ENCODE measurements at places on chromosomes 5 and 9.

GRCh38 chr5:65121880-65122436 lies 353.2 kb downstream of the CWC27 start:
- DNase-seq = no peak

- DNase-seq = no peak
Observed at GRCh38 chr9:104743376-104743985, 4.0 kb upstream of the NIPSNAP3A start.

DNA sequence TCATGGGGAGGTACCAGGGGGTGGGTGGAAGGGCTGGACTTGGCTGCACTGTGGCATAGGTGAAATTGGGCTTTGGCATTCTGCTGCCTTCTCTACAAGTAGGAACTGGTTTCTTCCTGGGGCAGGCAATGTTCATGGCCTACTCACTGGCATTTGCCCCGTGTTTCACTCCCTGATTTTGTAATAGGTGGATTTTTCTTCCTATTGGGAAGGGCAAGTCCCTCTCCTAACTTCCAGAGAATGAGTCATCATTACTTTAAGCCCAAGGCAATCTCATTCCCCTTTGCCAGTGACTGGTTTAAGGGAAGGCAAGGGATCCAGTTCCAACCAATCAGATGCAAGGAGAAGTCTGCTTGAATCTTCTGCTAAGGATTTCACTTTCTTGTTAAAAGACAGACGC lies 67.9 kb upstream of the ANKRD55 start:
- no peak for DNase-seq

DNA sequence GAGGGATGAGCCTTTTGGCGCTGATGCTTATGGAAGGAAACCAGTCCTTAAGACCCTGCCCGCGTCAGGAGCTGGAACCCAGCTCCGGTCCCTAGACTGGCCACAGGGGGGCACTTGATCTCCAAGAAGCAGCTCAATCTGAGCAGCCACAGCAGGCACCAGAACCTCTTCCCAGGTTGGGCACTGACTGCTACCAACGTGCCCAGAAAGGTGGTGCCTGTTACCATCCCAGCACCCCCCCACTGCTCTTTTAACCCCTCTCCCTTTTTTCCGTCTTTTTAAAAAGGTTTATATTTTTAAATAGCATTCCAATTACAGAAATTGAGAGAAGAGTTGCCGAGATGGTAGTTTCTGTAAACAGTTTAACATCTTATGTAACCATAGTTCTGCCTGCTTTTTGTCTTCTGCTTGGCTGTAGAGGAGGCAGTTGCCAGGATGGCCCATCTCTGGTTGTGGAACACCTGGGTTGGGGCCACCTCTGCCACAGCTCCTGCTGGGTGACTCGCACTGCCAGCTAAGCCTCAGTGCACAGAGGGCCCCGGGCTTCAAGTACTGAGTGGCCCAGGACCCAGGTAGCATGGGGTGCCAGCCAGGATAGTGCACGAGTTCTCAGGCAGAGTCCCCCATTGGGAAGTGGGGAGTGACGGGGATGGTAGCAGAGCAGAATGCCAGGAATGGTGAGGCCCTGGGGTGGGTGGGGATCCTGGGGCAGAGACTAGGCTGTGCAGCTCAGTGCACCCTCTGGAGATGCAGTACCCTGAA lies 62.8 kb downstream of the PFDN1 start:
- DNase-seq = peak; percentile 47

- no peak for DNase-seq
Observed at GRCh38 chr5:155897761-155898160, 429.2 kb upstream of the SGCD start.

- no peak for DNase-seq
Observed at GRCh38 chr5:141839015-141839513, 39.1 kb downstream of the PCDH1 start.

GRCh38 chr9:100222674-100223073 lies 123.6 kb downstream of the INVS start:
- DNase-seq = no peak

DNA sequence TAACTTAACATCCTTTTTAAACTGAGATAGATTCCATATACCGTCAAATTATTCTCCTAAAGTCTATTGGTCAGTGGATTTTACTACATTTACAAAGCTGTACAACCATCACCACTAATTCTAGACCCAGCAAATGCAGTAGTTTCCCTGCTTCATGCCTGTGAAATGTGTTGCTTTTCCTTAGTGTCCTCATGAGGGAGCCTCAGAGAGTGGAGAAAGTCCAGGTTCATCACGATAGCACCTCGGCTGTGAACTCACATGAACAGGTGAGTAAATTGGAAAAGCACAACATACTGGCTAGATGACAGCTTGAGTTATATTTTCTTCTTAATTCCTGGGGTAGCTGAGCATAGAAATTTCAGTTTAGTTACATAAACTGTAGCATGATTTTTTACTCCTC lies 653.7 kb downstream of the MTRR start:
- no peak for DNase-seq

- no peak for DNase-seq
Observed at GRCh38 chr5:135024956-135025729, 8.9 kb downstream of the PITX1 start.

GRCh38 chr9:114433086-114433485 lies 45.3 kb upstream of the AKNA start:
- no peak for DNase-seq

DNA sequence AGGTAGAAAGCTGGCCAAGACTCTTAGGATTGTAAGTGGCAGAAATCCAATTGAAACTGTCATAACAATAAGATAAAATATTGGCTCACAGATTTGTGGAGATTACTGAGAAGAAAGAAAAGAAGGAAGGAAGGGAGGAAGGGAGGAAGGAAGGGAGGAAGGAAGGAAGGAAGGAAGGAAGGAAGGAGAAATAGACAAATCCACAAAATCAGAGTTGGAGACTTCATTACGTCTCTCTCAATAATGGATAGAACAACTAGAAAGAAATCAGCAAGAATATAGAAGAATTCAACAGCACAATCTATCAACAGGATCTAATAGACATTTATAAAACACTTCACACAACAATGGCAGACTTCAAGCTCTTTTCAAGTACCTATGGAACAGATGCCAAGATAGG lies 17.9 kb upstream of the PAM start:
- DNase-seq = no peak

GRCh38 chr9:19995619-19996018 lies 206.8 kb upstream of the SLC24A2 start:
- DNase-seq = no peak

DNA sequence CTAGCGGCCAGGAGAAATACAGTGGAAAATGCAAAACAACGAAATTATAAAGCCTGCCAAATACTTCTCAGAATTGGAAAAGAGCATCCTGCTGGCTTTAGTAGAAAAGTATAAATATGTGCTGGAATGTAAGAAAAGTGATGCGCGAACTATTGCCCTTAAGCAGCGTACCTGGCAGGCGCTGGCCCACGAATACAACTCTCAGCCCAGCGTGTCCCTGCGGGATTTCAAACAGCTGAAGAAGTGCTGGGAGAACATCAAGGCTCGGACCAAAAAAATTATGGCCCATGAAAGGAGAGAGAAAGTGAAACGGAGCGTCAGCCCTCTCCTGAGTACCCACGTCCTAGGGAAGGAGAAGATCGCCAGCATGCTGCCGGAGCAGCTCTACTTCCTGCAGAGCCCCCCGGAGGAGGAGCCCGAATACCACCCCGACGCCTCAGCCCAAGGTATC lies 15.0 kb downstream of the MSANTD3 start:
- no peak for DNase-seq

GRCh38 chr9:2043881-2044462 lies 28.8 kb downstream of the SMARCA2 start:
- no peak for DNase-seq

- no peak for DNase-seq
Observed at GRCh38 chr5:74943905-74944304, 77.7 kb upstream of the FAM169A start.

- DNase-seq = no peak
Observed at GRCh38 chr5:139012176-139012575, 137.0 kb upstream of the LRRTM2 start.

- DNase-seq = no peak
Observed at GRCh38 chr5:1952444-1953099, 69.8 kb upstream of the IRX4 start.

All from C1 segment of cervical spinal cord (tissue), 14 donors.